ENCODE measurements at places on chromosomes 2 and 18.
A peak's percentile ranks its signal among the peaks of the same experiment; 100 is the strongest.

DNA sequence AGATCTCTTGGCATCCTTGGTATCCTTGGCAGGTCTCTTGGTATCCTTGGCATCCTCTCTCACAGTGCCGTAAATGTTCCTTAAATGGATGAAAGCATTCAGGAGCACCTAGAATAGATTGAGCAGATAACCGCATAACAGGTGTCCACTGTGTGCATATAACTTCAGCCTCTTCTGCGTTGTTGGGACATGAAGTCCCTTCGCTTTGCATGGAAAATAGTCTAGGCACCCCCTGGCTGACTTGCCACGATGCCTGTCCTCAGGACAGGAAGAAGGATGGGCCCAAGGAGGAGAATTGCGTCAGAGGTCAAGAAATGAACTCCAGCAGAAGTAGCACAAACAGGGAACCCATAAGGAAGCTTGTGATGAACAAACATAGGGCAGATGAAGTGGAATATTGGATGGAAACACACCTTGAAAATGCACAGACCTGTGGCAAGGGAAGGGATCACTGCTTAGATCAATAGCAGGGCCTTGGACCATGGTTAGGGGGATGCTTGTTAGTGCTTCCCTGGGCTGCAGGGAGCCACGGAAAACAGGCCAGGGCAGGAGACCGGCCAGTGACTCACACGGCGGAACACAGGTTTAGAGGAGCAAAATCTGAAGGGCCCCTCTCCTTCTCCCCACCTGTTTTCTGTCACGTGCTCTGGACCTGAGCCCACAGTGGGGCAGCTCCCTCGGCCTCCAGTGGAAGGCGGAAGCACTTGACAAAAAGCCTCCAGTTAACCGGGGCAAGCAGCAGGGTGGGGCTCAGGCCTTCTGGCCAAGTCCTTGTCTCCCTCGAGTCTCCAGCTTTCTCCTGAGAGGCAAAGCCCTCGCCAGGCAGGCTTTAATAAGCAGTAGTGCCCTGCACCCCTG is 99.2 kb upstream of the ASAP2 start:
- no peak for DNase-seq

GRCh38 chr2:89763581-89764485 is 1072.4 kb downstream of the RPIA start:
- DNase-seq: no peak

DNA sequence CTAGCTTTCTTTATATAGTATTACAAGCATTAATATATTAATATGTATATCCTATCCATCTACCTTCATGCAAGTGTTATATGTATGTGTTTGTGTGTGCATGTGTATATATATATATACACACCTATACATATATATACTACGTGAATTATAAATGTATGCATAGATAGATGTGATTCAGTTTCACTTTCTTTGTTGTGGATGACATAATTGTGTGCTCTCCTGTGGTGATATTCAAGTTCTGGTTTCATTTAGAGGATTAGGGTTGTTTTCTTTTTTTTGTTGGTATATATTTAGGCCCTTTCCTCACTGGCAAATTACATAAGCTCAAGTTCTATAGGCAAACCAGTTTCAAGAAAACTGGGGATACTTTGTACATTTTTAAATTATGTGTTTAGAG is 225.7 kb upstream of the FANCL start:
- DNase-seq: no peak

DNA sequence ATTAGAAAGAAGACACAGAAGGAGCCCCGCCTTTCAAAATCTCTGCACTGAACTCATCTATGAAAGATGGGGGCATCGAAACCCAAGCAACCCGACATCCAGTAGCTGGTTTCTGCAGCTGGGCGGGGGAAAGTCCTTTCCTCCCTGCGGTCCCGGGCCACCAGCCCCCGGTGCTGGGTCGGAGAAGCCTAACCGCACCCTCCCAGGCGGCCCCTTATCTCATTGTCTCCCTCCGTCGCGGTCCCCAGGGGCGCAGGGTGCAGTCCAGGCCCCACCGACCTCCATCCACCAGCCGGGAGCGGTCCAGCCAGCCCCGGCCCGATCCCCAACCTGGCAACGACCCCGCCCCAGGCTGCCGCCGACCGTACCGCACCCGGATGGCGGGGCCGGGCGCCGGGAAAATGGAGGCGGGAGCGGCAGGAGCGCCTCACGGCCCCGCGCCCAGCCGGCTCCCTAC is 452 bp downstream of the RAPH1 start:
- peak; percentile 19 for DNase-seq

GRCh38 chr18:47771922-47772321 is 158.5 kb downstream of the SMAD2 start:
- DNase-seq: no peak

DNA sequence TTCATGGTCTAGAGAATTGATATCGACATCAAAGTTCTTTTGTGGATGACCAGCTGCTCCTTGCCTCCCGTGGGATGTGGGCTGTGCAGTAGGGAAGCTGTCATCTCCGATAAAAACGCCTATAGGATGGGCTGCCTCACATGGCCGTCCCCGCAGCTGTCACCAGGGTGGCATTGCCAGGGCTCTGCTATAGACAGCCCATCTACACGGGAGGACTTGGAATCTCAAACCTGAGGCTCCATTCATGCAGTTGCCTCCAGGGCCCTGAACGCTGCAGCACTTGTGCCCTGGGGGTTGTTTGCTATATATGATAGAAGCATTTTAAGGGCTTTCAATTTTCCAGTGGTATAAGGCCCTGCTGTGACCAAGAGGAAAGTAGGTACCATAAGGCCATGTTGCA is 183.1 kb downstream of the MYCN start:
- no peak for DNase-seq

- DNase-seq: no peak
These were observed 65.1 kb upstream of the CTLA4 start for GRCh38 chr2:203802342-203803052.

GRCh38 chr2:11712866-11713265 is 33.6 kb upstream of the LPIN1 start:
- DNase-seq: no peak

DNA sequence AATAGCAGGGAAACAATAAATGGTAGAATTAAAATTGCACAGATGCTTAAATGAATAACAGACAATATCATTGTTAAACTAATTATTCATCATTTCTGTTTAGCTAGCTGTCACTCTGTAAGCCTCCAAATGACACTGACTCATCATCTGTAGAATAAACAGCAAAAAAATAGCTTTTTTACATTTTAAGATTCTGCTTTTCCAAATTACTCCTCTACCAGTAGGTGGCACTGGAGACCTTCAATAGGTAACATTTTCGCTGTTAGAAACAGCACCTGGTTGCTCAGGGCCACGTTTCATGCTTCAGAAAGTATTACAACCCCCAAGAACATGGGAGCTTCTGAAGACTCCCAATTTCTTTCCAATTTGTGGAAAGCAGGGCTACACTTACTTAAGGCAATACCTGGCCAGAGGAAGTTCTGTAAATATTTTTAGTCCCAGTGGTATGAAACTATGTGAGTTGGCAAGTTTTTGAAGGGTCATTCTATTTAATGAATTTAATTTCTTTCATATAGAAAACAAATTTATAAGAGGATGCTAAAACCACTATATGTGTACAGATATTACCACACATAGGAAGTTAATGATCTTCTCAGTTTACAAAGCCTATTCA is 45.4 kb downstream of the TTN start:
- no peak for DNase-seq

DNA sequence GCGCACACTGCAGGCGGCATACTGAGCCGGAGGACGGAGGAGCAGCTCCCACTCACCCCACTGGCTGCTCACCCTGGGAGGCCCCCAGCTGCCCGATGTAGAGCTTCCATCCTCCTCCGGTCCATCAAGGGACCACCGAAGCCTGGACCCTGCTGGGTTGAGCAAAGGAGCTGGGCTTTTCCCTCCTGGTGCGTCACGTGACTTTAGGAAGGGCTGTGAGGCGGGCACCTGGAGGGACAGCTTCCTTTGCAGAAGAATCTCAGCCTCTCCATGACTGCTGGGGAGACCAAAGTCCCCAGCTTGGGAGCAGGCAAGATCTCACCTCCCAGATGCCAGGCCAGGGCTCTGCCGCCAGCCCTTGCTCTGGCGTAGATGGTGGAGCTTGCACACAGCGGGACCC is 102.7 kb downstream of the TWIST2 start:
- no peak for DNase-seq

- DNase-seq: no peak
These were observed 1.9 kb downstream of the PIEZO2 start for GRCh38 chr18:11147371-11147951.

- no peak for DNase-seq
These were observed 130.2 kb downstream of the EXOC6B start for GRCh38 chr2:72695676-72696075.

- no peak for DNase-seq
These were observed 149.7 kb downstream of the LDLRAD4 start for GRCh38 chr18:13368080-13368813.

GRCh38 chr2:145185696-145186095 is 665.8 kb upstream of the ZEB2 start:
- DNase-seq: no peak

- DNase-seq: no peak
These were observed 156.2 kb upstream of the CELF4 start for GRCh38 chr18:37721544-37722522.

DNA sequence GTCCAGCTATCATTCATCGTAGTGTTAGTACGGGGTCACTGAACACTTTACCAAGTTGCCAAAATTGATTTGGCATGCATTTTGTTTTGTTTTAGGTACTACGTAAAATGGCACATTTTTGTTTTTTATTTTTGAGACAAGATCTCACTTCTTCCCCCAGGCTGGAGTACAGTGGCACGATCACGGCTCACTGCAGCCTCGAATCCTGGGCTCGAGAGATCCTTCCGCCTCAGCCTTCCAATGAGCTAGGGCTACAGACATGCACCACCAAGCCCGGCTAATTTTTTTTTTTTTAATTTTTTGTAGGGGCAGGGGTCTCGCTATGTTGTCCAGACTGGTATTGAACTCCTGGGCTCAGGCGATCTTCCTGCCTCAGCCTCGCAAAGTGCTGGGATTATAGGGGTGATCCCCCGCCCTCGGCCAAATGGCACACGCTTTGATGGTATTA is 786 bp downstream of the TAF1B start:
- no peak for DNase-seq

- no peak for DNase-seq
These were observed 16.5 kb downstream of the SLC4A3 start for GRCh38 chr2:219643788-219644398.
